ENCODE measurements at places on chromosomes 2 and 18. TPM values are rescaled to one million over a fixed set of nuclear protein-coding genes. Genes with fewer than 3 reads are reported as not detected.

Gene SCG2
- polyA plus RNA-seq: 0.09 TPM

Gene CXCR1
- polyA plus RNA-seq: 0.08 TPM

Gene TUBA3E
- not detected for polyA plus RNA-seq

Gene L3MBTL4
- polyA plus RNA-seq: 1.8 TPM

Gene HOXD8
- 1.0 TPM for polyA plus RNA-seq

Gene TUBB8B
- polyA plus RNA-seq: 0.82 TPM

Gene LRP2
- polyA plus RNA-seq: not detected
